ENCODE measurements at places on chromosomes 2 and 18. TPM values are rescaled to one million over a fixed set of nuclear protein-coding genes. Genes with fewer than 3 reads are reported as not detected.

ANKRD39 gene
- total RNA-seq = 31.0 TPM

TUBA4B gene
- total RNA-seq = not detected

LIPT1 gene
- total RNA-seq = 5.9 TPM

FOXI3 gene
- not detected for total RNA-seq

ARHGEF33 gene
- total RNA-seq = 0.36 TPM

BABAM2 gene
- 49.2 TPM for total RNA-seq

EFHD1 gene
- 0.62 TPM for total RNA-seq

DNAJC5G gene
- not detected for total RNA-seq

RNF125 gene
- 1.4 TPM for total RNA-seq

ST6GAL2 gene
- total RNA-seq = not detected

KLHL30 gene
- not detected for total RNA-seq

CENPA gene
- total RNA-seq = 22.8 TPM

CREG2 gene
- total RNA-seq = 0.46 TPM

POLR1A gene
- 56.9 TPM for total RNA-seq

VWA3B gene
- not detected for total RNA-seq

ZSWIM2 gene
- total RNA-seq = not detected

COL4A3 gene
- not detected for total RNA-seq

EMILIN1 gene
- 8.0 TPM for total RNA-seq

PGAP1 gene
- total RNA-seq = 13.4 TPM

Data from melanocyte of skin (primary cell).